ENCODE measurements at places on chromosomes 6 and 20.

DNA sequence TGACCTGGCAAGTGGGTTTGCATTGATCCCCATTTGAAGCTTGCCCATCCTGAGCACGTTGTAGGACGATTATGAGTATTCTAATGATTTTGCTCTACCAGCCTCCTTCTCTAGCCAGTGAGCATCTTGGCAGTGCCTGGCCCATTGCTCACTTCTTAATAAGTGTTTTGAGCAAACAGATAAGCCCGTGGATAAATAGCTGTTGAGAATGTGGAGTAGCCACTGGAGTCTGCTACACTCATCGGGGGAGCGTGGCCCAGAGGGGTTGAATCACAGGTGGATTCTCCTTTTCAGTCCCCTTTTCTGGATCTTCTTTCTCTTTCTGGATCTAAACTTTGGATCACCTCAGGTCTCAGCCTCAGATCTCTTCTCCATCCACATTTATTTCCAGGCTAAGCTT lies 15.9 kb upstream of the EDN3 start:
- DNase-seq, result no peak

DNA sequence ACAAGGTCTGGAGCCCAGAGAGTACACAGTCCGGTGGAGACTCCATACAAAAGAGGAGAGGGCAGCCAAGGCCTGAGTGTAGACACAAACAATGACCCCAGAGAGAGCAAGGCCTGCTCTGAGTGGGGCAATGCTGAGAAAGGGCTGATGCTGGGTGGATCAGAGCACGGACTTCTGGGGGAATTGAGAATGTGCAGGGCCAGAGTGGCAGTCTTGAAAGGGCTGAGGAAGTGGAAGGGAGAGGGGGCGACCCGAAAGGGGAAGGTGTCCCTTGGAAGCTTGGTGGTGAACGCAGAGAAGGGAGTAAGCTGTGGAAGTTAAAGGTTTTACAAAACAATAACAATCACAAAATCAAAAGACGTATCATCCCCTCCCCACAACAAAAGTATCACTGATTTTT lies 12.0 kb upstream of the GRM4 start:
- DNase-seq, result no peak

GRCh38 chr20:40963505-40963845 lies 65.1 kb upstream of the TOP1 start:
- DNase-seq, result no peak

GRCh38 chr6:5763871-5764270 lies 242.9 kb downstream of the NRN1 start:
- no peak for DNase-seq

GRCh38 chr20:40563296-40563950 lies 125.6 kb downstream of the MAFB start:
- DNase-seq, result no peak

- no peak for DNase-seq
Measured at GRCh38 chr20:57049296-57049695, 217.1 kb downstream of the BMP7 start.

- no peak for DNase-seq
Measured at GRCh38 chr6:20681243-20681684, 147.0 kb downstream of the CDKAL1 start.

GRCh38 chr6:50437901-50438300 lies 275.4 kb upstream of the TFAP2D start:
- no peak for DNase-seq

GRCh38 chr6:56660381-56660730 lies 17.7 kb upstream of the DST start:
- DNase-seq, result no peak

Data from SW 1271 (cell line).